Muscle of leg (tissue), 16 donors: ENCODE measurements at places on chromosomes 11 and 22. TPM values are rescaled to one million over a fixed set of nuclear protein-coding genes. Genes with fewer than 3 reads are reported as not detected.

- no peak for DNase-seq
These were observed 125.5 kb downstream of the BBOX1 start for GRCh38 chr11:27166130-27166529.

DNA sequence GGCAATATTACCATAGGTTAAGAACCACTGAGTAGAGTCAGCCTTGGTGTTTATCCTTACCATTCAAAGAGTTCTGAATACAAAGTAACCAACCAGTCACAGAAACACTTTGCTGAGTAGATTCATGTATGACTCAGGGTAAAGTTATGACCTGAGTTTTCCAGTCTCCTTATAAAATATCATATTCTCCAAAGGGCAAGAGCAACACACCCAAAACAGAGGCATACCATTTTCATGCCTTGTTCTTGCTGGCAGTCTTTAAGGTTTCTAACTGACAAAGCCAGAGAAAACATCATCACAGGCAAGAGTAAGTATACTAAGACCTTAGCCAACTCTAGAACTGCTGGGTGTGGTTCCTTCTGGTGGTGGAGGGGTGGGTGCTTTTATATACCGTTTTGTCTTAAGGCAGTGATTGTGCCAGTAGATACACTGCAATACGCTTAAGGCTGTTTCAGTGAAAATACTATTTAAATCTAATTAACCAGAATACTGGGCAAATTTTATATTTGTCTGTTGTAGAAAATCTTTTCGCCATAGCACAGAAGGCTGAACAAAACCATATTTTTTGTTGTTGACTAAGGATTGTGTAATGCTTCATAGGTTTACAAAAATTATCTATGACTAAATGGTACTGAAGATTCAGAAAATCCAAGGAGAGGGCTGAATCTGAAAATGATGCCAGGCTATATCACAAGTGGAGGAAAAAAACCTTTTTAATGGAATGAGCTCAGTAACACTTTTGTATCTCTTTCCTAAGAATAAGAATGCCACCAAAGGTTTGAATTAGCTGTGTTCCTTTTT lies 3.0 kb downstream of the ATL3 start:
- DNase-seq = peak; percentile 25

The SLC5A1 gene
- 0.58 TPM for total RNA-seq

- peak; percentile 89 for DNase-seq
These were observed 38.4 kb downstream of the RPL27A start for GRCh38 chr11:8720868-8721608.

The CABP2 gene
- total RNA-seq = not detected
